EH (cell line): ENCODE measurements at places on chromosomes 4 and X.
A peak's percentile ranks its signal among the peaks of the same experiment; 100 is the strongest.

DNA sequence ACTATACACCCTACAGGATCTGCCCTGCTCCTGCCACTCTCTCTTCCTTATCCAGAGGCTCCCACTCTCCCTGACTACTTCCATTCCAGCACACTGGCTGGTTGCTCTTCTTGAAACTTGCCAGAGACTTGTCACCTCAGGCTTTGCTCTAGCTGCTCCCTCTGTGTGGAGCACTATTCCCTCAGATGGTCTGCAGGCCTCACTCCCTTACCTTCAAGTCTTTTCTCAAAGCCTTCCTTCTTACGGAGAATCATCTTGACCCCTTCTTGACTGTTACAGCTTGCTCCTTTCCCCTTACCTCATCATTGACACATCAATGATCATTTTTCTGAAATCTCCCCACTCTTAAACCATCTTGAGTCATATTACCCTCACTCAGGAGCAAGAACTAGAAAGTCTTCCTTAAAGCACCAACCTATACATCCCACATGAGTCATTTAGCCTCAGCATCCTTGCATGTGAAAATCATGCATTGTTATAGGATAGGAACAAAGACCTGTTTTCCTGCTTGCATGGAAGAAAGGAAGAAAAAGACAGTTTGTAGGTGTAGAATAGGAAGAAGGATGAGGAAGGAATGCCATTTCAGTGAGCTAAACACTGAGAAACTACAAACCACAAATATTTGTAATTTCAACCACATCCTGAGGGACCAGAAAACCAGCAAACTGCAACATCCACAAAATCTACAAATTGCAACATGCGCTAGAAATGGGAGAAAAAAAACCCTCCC, 55.7 kb downstream of the ANTXR2 start:
- DNase-seq = peak; percentile 88

- DNase-seq = no peak
Measured at GRCh38 chrX:15373976-15374375, 10.2 kb downstream of the VEGFD start.

GRCh38 chrX:112614640-112615039, 65.1 kb downstream of the LHFPL1 start:
- DNase-seq = no peak

DNA sequence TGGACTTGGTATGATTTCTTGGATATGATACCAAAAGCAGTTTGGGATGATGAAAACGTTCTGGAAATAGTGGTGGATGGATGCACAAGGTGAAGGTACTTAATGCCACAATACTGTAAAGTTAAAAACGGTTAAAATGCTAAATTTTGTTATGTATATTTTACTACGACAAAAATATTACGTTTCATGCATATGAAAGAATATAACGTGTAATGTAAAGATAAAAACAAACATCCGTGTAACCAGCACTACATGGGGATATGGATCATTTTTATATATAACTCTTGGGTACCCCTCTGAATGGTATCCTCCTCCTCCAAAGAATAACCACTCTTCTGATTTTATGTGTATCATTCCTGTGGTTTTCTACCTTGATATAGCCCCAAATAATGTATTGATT, 862 bp upstream of the CENPU start:
- no peak for DNase-seq

DNA sequence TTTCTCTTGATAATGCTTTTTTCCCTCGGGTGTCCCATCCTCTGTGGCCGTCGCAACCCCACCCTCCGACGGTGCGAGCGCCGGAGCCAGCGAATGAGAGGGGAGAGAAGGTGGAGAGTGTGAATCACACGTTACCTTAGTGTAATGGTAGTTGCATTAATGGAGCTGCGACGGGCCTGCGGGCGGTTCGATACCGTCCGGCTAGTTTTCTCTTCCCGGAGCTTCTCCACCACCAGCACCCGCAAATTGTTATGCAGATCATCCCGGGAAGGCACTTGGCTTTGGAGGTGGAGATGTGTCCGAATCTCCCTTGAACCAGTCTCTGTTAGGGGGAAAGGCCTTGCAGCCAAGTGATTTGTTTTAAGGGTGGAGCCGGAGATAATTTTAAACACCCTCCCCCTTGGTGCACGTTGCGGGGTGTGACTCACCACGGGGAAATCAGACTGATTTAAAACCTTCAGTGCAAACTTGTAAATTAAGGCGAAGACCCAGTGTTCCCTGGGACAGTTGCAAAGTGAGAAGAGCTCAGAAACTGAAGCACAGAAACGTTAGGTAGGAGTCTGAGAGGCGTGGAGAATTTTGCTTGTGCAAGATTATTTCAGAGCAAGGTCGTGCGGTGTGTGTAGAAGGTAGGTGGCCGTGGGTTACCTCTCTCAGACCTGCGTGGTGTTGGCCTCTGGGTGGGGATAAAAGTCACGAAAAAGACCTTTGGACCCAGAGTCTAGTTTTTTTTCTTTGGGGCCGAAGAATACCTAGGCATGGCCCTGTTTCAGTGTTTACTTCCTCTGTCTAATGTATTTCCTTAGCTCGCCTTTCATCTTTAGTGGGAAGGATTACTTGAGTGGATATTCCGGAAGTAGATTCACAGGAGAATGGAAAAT, 1.3 kb downstream of the AFF1 start:
- DNase-seq = peak; percentile 76

GRCh38 chr4:154691229-154691628, 52.6 kb upstream of the LRAT start:
- no peak for DNase-seq

GRCh38 chr4:143359644-143360193, 23.0 kb downstream of the GAB1 start:
- peak; percentile 13 for DNase-seq

GRCh38 chr4:108149588-108150380, 18.9 kb downstream of the LEF1 start:
- DNase-seq = peak; percentile 72

DNA sequence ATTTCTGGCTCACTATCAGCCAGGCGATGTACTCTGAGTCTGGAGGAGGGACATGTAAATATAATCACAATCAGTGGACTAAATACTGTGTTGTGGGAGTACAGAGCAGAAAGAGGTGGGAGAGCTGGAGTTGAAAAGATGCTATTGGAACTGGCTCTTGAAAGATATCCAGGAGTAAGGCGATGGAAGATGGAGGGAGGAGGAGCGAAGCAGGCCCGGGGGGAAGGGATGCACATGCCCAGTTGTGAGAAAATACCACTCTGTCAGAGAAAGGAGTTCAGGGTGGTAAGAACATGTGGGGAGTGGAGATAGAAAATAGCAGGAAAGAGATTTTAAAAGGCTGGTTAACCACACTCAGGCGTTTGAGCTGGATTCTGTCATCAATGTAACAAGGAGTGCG, 216.9 kb upstream of the ETNPPL start:
- DNase-seq = no peak
